ENCODE measurements at places on chromosomes 6 and 20. TPM values are rescaled to one million over a fixed set of nuclear protein-coding genes. Genes with fewer than 3 reads are reported as not detected.

SLC22A3 gene
- total RNA-seq, result not detected

LAMA4 gene
- total RNA-seq, result 58.3 TPM

SAMD3 gene
- not detected for total RNA-seq

CFAP61 gene
- total RNA-seq, result 1.7 TPM

TSPO2 gene
- not detected for total RNA-seq

SCRT2 gene
- total RNA-seq, result not detected

CD93 gene
- total RNA-seq, result 0.07 TPM

MAFB gene
- not detected for total RNA-seq

OR12D3 gene
- total RNA-seq, result not detected

MAP3K7 gene
- 31.9 TPM for total RNA-seq

MBOAT1 gene
- 19.7 TPM for total RNA-seq

PAX1 gene
- total RNA-seq, result not detected

SYNDIG1 gene
- total RNA-seq, result 0.35 TPM

FAM209B gene
- total RNA-seq, result not detected

OXT gene
- not detected for total RNA-seq

ZBTB46 gene
- 4.9 TPM for total RNA-seq

HLA-DRB1 gene
- total RNA-seq, result 3.1 TPM

CST4 gene
- 0.78 TPM for total RNA-seq

LINC00237 gene
- not detected for total RNA-seq

HLA-DPB1 gene
- total RNA-seq, result not detected

ZNF311 gene
- total RNA-seq, result 2.1 TPM

RBM39 gene
- total RNA-seq, result 354 TPM

GLP1R gene
- total RNA-seq, result not detected

C20orf202 gene
- total RNA-seq, result not detected

FNDC1 gene
- not detected for total RNA-seq

AVP gene
- not detected for total RNA-seq

VNN1 gene
- 0.65 TPM for total RNA-seq
